ENCODE measurements at places on chromosomes 7 and 10.
A peak's percentile ranks its signal among the peaks of the same experiment; 100 is the strongest.

- DNase-seq, result peak; percentile 75
These were observed 67.3 kb upstream of the UCN3 start for GRCh38 chr10:5297466-5297865.

DNA sequence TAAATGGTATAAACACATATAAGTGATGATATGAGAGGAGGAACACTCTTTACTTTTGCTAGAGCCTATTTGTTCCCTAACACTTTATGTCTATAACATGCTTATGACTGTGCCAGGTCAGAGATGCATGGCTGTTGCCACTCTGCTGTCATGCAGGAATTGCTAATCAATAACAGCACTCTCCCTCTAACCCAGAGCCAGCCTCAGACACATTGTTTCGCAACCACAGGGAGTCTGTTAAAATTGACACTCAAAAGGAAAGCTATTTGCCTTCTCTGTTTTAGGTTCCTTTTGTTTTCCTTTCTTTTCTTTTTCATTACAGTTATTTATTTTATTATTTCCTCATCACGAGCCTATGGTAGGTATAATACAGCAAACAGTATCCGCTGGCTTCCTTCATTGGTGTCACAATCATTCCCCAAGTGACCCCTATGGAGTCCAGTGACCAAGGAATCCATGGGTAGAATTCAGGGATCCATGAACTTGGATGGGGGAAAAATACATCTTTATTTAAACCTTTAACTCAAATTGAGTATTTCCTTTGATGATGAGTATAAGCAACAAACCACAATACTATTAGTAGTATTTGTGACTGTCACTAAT, 6.8 kb downstream of the PON2 start:
- DNase-seq, result no peak

GRCh38 chr10:120824881-120825309, 26.3 kb upstream of the WDR11 start:
- DNase-seq, result no peak

GRCh38 chr7:142445019-142445686, 187.3 kb upstream of the PRSS58 start:
- no peak for DNase-seq

DNA sequence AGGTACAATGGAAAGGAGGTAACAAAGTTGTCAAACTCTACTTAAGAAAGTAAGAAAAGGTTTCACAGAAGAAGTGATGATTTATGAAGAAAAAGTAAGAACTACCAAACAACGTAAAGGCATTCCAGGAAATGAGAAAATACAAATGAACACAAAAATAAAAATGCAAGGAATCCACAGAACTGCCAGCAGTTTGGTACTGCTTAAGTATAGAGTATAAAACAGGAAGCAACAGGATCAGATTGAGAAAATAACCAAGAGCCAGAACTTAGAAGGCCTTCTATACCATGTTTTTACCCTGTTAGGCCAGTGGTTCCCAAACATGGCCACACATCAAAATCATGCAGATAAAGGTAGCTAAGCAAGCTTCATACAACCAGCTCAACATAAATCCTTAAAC, 9.2 kb downstream of the NDUFA5 start:
- DNase-seq, result no peak

- DNase-seq, result no peak
These were observed 75.7 kb downstream of the SPAG6 start for GRCh38 chr10:22420787-22421517.

DNA sequence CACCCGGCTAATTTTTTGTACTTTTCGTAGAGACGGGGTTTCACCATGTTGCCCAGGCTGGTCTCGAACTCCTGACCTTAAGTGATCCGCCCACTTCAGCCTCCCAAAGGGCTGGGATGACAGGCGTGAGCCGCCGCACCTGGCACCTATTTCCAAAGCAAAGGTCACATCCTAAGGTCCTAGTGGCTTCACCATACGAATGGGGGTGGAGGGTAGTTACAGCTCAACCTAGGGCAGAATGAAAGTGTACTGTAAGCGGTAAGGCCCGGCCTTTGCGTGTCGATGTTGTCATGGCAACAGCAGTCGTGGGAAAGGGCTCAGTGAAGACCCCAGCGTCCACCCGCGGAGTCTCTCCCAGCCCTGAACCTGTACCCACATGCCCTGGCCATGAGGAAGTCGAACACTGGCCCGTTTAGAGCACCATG, 1.6 kb upstream of the COX19 start:
- no peak for DNase-seq

DNA sequence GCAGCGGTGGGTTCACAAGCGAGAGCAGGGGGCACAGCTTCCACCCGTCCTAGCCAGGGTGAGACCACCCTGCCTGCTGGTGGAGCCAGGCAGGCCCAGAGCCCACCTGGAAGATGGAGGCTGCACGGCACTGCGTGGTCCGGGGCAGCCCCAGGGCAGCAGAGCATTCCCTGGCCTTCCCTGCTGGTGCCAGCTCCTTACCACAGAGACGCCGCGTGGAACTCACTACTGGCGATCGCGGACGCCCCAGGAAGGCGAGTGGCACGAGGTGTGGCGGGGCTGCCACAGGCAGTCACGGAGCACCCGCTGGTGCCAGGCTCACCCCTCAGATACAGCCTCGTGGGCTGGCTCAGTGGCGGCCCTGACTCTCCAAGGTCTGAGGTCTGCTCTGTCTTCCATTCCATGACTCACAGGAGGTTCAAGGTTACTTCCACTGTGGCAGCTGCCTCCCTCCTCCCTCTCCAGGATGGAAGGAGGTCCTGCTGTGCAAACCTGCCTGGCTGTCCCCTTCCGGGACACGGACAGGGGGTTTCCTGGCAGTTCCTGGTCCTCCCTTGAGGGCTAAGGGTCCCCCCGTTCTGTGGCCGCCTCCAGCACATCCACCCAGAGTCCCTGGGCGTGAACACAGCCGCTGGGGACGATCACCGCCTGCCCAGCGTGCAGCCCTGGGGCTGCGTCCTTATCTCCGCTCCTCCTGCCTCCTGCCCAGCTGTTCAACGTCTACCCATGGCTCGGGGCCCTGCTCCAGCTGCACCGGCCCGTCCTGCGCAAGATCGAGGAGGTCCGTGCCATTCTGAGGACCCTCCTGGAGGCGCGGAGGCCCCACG, 3.1 kb downstream of the CYP2W1 start:
- no peak for DNase-seq

Data from sigmoid colon (tissue), 7 donors.